Cerebellar cortex (tissue), 1 donor: ENCODE measurements at places on chromosomes 4 and X.

GRCh38 chr4:122652379-122652778, 31.5 kb upstream of the IL21 start:
- DNase-seq, result peak; percentile 15

GRCh38 chr4:163932504-163932903, 438.0 kb downstream of the TMA16 start:
- no peak for DNase-seq

GRCh38 chr4:336099-336892, 1.3 kb upstream of the ZNF141 start:
- no peak for DNase-seq

GRCh38 chr4:183182873-183183725, 84.0 kb downstream of the WWC2 start:
- DNase-seq, result no peak

GRCh38 chr4:121270389-121270788, 106.3 kb upstream of the TNIP3 start:
- no peak for DNase-seq

- peak; percentile 68 for DNase-seq
Measured at GRCh38 chrX:40105835-40106675, 8.3 kb upstream of the BCOR start.

DNA sequence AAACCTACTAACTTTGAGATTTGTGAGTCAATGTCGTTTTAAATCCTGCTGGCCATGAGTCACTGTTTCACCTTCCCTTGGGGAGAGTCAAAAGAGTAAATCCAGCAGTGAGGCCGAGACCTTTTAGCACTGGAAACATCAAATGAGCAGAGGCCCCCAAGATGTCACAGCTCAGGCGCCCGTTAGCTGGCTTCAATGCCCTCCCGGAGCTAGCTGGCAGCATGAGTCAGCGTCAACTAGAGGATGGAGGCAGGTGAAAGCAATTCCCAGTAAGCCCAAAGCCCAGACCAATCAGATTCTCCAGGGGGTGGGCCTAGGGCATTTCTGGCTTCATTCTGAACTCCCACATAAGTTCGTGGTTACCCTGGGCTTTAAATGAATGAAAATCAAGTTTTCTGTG, 170.9 kb downstream of the CLCN4 start:
- no peak for DNase-seq

GRCh38 chrX:24928114-24928513, 87.7 kb downstream of the ARX start:
- DNase-seq, result no peak

DNA sequence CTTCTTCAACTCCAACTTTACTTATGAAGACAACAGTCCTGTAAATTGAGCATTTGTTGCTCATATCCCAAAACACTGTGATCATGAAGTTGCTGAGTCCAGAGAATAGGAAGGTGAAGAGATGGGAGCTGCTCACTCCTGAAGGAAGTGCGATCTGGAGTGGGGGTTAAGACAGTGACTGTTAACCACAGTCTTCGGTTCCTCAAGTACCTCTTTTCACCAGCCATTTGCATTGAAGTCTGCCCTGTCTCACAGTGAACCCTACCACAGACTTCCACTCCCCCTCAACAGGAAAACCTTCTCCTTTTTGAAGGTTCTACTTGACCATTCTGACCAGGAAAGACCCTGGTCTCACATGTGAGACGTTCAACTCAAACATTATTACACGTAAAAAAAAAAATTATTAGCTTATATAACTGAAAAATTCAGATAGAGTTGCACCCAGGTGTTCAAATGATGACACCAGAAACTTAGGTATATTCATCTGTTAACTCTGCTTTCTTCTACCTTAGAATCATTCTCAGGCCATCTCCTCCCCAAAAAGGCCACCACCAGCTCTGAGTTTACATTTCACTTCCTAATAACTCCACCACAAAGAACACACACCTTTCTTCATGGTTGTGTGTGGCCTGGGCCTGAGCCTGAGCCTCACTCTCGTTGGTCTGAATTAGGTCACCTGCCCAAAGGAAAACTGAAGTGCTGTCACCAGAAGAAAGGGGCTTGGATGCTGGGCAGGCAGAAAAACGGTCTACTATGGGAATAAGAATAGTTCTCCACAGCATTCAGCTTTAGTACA, 199.2 kb downstream of the DCTD start:
- no peak for DNase-seq

GRCh38 chrX:37676811-37677210, 8.8 kb upstream of the XK start:
- no peak for DNase-seq

- DNase-seq, result no peak
Measured at GRCh38 chrX:38879631-38880220, 78.5 kb downstream of the MID1IP1 start.

- DNase-seq, result no peak
Measured at GRCh38 chrX:136380010-136380769, 79.4 kb downstream of the ADGRG4 start.

DNA sequence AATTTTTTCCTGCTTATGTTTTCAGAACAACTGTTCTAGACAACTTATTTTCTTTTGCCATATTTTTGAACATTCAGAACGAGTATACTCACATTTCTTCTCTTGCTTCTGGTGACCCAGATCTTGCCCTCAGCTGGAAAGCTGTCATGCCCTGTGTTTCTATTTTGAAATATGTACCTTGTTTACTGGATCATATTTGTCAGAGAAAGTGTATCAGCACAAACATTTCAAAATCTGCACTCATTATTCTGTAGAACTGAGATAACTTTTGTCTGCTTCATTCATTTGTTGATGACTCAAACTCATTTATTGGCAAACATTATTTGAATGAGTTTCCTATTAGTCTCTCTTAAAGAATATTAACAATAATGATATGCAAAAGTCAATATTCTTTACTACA, 46.2 kb upstream of the FAM9A start:
- no peak for DNase-seq
